ENCODE measurements at places on chromosomes 6 and 20.

DNA sequence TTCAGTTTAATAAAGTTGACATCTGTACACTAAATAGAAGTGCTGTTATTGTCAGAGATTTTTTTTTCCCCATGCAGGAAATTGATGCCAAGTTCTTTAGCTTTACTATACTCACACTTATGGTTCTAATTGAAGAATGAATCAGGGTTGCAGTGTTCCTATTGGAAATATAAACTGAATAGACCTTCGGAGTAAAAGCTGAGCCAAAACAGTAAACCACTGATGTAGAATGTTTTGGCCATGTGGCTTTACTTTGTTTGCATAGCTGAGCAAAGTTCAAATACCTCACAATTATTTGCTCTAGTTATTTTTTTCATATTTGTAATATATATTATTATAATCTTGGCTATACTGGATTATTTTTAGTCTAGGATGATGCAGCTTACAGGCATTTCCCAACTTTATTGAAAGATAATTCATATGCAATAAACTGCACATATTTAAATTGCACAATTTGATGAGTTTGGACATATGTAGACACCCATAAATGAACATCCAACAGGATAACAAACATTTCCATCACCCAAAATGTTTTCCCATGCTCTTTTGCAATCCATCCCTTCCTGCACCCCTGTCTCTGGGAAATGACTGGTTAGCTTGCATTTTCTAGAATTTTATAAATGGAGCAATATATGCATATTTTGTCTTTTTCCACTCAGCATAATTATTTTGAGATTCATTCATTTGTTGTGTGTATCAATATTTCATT is 105.8 kb upstream of the NOX3 start:
- peak; percentile 7 for DNase-seq

DNA sequence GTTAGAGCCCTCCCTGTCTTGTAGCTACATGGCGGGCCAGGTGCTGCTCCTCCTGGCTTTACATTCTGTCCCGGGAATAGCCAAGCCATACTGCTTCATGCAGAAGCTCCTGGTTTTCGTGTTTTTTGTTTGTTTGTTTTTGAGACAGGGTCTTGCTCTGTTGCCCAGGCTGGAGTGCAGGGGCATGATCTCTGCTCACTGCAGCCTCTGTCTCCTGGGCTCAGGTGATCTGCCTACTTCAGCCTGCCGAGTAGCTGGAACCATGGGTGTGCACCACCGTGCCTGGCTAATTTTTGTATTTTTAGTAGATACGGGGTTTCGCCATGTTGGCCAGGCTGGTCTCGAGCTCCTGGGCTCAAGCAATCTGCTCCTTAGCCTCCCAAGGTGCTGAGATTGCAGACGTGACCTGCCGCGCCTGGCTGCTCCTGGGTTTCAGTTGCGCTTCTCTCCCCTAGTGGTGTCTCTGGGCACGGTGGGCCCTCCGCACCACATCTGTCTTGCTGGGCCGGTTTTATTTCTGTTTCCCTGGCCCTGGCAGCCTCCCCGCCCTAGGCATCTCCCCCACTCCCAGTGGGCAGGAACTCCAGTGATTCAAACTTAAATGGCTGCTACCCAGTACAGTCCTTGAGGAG is 12.9 kb downstream of the CDYL start:
- DNase-seq, result no peak

GRCh38 chr6:44001318-44002066 is 125.8 kb downstream of the MRPL14 start:
- peak; percentile 52 for DNase-seq

DNA sequence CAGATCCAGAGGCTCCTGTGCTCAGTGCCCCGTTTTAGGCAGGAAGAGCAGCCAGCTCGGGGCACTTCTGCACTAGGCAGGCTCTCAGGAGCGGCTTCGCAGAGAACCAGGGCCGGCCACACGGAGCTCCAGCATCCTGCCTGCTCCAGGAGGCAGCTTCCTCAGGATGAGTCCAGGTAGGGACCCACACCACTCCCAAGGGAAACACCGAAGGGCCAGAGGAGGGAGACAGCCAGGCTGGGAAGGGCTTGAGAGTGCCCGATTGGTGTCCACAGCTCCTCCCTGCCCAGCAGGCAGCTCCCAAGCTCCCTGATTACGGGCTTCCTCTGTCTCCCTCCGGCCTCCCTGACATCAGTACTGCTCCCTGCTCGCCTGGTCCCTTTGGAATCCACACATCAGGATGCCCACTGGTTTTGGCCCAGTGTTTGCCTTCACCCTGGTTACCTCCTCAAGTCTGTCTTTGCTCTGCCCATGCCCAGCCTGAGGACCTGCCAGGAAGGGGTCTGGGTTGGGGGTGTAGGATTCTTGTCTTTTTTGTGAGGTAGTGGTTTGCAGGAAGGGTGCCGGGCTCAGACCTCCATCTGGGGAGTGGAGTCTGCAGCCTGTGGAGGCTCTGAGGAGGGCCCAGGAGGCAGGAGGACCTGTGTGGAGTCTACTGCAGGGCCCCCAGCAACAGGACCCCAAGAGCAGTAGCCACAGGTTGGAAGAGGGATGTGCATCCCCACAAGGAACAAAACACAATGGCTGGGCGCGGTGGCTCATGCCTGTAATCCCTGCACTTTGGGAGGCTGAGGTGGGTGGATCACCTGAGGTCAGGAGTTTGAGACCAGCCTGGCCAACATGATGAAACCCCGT is 11.2 kb upstream of the PYGB start:
- DNase-seq, result no peak

DNA sequence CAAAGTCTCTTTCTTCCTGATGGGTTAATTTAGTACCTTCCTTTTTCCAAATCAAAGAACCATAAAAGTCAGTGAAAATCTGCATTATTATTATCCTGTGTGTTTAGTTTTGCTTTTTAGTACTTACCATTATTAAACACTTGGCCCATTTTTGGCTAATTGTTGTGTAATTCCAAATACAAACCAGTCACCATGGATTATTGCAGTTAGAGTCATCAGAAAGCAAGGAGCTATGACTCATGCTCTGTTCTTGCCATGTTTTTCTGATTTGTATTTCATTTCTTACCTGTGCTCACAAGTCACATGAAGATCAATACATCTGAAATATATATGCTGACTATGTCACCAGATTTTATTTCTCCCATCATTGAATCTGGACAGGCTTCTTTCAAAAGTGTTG is 31.3 kb downstream of the SLC22A3 start:
- DNase-seq, result no peak

GRCh38 chr6:159809149-159809548 is 9.1 kb downstream of the PNLDC1 start:
- no peak for DNase-seq

DNA sequence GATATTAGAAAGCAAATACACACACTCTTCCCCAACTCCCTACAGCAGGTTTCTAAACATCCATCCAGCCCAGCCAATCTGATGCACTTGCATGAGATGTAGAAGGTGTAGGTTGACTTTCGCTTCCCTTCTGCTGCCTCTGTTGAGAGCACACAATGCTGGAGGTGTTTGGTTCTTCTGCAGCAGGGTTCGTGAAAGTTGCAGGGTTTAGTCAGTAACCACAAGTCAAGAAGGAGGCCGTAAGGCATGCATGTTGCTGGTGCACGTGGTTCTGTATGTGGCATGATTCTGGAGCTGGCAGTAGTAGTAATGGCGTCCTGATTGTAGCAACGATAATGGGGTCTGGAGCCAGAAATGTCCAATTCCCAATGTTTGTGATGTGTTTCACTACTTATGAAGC is 53.0 kb downstream of the DEK start:
- no peak for DNase-seq

- peak; percentile 13 for DNase-seq
Observed at GRCh38 chr6:49915035-49915434, 48.7 kb upstream of the CRISP1 start.

DNA sequence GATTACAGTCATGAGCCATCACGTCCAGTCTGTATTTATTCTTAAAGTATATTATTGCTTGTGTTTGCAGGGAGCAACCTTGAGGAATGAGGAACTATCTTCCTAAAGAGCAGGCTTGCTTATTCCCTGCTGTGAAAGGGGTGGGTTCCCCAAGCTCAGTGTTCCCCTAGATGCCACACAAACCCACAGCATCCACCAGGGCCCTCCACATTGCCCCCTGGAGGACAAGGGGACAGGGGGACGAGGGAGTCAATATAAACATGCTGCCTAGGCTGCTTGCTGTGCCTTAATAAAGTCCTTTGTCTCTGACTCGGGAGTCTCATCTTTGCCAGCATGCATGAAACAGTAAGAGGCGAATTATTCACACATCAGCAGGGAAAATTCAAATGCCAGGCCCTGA is 8.0 kb upstream of the IDH3B start:
- DNase-seq, result no peak

GRCh38 chr20:8431538-8432434 is 299.7 kb downstream of the PLCB1 start:
- peak; percentile 22 for DNase-seq

DNA sequence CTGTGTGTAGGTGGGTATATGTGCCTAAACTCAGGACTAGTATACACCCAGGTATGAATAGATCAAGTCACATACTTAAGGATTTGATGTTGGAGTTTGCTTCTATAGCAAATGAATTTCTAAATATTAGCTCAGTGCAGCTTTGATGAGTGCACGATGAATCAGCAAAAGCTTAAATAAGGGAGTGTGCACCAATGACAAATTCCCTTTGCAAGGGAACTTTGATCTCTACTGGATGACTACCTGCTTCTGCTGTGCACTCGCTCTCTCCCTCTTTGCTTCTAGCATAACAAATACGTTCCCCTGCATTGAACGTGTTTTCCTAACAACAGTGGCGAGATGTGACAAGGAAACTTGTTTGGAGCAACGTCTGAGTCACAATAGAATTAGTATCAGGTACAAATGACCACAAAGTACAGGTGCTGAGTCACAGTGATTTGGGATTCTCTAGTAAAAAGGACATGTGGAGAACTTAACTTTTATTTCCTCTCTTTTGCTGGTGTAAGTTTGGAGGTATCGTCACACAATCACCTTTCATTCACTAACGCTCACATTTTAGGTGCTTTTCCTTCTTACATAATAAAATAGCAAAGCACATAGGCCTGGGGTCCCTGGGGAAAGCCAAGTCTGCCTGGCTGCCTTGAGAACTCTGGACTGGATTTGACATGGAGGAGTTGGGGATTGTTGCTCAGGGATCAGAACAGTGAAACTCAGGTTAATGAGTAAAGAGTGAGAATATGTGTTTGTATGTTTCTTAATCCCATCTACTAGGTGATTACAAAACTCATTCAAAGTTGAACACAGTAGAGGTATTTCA is 49.7 kb downstream of the KLHL31 start:
- DNase-seq, result peak; percentile 73

DNA sequence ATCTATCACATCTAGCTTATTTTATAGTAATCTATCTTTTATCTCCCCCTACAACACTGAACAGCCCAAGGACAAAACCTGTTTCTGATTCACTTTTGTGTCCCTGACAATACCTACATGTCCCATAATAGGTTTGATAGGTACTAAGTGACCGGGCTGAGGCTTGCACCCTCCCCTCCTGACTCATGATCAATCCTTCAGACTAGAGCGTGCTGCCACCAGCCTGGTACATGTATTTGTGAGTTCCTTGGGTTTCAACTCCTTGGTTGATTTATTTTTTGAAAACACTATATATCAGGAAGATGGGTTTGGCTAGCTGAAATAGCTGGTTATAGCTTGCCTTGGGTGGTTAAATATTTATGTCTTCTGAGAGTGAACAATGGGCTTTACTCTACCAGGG is 41.6 kb upstream of the RAB23 start:
- no peak for DNase-seq

DNA sequence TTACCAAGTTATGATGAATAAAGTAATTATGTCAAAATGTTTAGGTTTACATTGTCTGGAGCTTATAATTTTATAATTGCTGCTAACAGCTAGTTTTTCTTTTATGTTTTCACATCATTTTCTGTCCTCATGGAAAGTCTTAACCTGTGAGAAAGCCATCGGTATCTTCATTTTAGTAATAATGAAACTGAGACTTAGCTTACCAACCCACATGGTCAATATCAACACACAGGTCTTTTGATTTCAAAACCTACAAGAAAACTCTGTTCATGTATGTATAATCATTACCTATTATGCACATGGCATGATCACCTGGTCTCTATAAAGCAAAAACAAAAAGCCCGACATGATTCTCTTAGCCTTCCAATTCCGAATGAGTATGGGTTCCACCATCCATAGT is 61.9 kb downstream of the KCNQ5 start:
- DNase-seq, result no peak

GRCh38 chr6:132279592-132280139 is 121.6 kb downstream of the MOXD1 start:
- DNase-seq, result peak; percentile 85

- no peak for DNase-seq
Observed at GRCh38 chr20:60170116-60170515, 211.9 kb downstream of the CDH26 start.

GRCh38 chr20:43416591-43417228 is 41.0 kb upstream of the SRSF6 start:
- DNase-seq, result no peak

DNA sequence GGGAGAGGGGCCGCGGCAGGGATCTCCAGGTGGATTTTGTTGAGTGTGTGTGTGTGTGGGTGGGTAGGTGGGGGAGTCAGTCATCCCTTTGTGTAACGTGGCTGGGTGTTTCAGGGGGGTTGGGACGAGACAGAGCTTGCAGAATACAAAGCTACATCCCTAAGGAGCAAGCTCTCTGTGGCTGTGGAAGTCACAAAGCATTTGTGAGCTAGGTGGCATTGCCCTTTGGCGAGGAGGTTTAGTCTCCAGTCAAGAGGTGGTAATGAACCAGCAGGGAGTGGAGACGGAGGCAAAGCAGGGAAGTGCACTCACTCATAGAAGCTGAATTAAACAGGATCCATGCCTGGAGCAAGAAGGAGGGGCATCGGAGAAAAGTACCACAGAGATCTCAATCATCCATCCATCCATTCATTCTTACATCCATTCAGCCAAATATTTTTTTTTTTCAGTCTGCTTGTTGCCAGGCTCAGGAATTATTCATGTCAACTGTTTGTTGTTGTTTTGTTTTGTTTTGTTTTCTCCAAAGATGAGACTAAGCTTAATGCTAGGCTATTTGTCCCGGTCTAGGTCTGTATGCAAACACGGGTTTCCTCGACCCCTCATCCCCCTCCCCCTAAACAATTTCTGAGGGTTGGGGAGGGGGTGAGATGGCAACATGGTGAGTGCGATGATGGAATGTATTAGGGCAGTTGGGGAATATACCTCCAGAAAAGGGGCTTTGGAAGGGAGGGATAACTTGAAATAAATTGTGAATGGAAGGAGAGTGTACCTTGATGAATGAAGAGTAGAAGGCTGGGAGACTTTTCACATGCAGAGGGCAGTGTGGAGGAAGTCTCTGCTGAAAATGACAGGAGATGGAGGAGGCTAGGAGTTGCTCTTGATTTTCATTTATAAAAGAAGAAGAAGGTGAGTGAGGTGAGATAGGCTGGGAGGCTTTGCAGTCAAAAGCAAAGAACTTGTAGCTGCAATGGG is 1.0 kb downstream of the HCRTR2 start:
- DNase-seq, result no peak

Data from hepatocyte (in vitro differentiated cells).